ENCODE measurements at places on chromosomes 4 and X.
A peak's percentile ranks its signal among the peaks of the same experiment; 100 is the strongest.

GRCh38 chr4:116005037-116005805 lies 891.8 kb upstream of the NDST4 start:
- peak; percentile 40 for DNase-seq

- DNase-seq = no peak
These were observed 86.8 kb upstream of the TSPAN7 start for GRCh38 chrX:38474543-38474942.

DNA sequence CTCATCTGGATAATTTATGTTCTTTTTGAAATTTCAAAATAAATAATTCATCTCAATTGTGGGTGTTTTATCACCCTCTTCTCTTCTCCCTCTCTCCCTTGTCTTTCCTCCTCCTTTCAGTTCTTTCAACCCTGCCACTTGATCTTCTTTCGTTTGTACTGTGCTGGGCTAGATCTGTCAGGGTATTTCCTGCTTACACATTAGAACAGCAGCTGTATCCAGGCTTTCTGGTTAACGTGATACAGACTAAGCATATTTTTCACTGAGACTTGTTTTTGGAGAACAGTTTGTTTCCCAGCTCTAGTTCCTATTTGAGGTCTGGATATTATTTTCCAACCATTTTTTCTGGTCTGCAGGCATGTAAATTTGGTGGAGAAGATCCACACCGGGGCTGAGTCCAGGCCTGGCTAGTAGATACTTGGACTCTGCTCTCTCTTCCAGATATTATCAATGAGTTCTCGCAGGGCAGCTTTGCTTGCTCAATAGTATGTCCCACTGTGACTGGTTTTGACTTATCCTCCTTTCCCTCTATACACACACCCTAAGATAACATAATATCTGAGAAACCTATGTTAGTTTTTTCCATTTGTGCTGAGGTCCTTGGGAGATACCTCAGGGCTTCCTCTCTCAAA lies 1310.7 kb upstream of the TENM3 start:
- peak; percentile 16 for DNase-seq

DNA sequence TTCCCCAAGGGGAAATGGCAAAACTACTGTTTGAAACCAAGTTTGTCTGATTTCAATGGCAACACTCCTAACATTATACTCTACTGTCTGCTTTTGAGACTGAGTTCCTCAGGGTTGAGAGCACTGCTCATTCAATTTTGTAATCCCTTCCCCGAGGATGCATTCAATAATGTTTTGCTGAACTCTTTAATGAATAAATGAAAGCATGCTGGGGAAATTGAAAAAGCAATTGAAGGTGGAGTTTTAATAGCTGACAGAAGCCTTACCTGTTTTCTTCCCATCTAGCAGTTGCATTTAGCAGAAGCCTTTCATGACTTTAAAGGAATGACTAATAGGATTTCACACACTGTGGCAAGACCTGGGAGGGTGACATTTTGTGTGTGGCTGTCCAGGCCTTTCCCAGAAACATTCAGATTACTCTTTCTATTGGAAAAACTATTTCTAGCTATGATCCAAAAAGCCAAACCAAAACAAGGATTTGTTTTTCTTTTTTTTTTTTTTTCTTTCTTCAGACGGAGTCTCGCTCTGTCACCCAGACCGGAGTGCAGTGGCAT lies 45.1 kb downstream of the DTHD1 start:
- no peak for DNase-seq

DNA sequence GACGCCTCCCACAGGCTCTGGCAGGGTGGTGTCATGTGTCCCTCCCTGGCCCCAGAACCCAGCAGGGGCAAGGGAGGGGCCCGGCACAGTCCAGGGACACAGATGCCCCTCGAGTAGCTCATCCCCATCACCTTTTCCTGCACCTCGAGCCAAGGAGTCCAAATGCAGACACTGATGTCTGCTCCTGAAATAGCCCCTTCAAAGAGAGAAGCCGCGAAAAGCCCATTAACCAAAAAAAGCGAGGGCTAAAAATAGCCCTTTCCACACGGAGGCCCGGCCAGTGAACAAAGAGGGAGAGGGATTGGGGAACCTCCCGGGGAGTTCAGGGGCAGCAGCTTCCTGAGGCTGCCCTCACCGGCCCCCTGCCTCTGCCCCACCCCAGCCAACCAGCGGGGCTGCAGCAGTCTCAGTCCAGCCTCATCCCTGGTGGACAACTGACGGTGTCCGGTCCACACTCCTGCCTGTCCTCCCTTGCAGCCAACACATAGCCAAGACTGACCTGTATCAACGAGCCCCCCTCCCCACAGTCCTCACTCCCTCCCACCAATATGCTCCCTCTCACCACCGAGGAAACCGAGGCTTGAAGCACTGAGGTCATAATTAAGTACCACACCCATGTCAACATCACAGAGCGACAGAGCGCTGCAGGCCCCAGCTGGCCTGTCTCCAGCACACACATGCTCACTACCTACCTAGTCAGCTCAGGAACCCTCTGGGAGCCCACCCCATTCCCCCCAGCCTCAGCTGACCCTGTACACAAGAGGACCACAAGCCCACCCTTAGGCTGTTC lies 23.9 kb downstream of the WDR1 start:
- no peak for DNase-seq

DNA sequence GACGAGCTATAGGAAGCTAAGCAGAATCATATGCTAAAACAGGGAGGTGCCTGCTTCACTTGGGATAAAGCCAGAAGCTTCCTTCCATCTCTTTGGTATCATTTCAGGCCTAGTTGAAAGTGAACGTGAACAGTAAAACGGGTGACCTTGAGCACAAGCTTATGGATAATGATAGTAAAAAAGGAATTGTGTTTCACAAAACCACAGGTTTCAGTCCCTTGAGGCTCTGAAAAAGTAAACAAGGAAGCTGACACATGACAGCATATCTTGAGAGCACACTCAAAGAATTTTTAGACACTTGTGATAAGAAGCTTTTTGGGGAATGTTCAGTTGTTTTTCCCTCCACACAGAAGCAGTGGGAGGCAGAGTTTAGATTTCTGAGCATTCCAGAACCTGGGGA lies 286.1 kb downstream of the DCHS2 start:
- DNase-seq = peak; percentile 26

- no peak for DNase-seq
These were observed 54.3 kb upstream of the TLR2 start for GRCh38 chr4:153629776-153630175.

DNA sequence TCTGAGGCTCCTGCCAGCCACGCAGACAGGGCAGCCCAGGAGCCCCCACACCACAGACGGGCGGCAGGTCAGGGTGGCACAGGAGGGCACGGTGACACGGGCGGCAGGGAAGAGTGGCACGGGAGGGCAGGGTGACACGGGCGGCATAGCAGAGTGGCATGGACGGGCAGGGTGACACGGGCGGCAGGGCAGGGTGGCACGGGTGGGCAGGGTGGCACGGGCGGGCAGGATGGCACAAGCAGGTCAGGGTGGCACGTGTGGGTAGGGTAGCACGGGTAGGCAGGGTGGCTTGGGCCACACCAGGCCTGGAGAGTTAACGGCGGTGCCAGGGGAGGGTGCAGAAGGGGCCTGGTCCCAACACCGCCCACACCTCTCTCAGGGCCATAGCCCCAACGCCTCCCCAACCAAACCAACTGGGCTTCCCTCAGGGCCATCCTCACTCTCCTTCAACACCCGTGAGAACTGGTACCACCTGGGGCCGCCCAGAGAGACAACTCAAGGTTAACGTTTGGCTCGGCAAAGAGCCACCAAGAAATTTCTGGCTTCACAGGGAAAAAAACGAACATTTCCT lies 3.4 kb downstream of the CTBP1 start:
- DNase-seq = no peak

GRCh38 chrX:142994988-142995387 lies 30.7 kb upstream of the SPANXN4 start:
- DNase-seq = no peak

GRCh38 chr4:96642490-96642889 lies 802.6 kb downstream of the PDHA2 start:
- no peak for DNase-seq

GRCh38 chr4:17557880-17558279 lies 19.1 kb upstream of the LAP3 start:
- DNase-seq = no peak

DNA sequence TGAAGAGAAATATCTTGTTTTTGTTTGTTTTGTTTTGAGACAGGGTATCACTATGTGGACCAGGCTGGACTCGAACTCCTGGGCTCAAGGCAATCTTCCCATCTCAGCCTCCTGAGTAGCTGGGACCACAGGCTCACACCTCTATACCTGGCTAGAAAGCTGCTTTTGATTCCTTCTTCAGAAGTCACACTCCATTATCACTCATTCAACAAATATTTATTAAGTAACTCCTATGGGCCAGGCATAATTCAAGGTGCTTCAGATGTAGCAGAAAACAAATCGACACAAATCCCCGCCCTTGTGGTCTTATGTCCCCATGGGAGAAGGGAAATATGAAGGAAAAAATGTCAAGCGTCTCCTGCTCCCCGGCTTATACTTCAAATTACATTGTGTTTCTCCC lies 72.6 kb upstream of the DHX15 start:
- DNase-seq = no peak

DNA sequence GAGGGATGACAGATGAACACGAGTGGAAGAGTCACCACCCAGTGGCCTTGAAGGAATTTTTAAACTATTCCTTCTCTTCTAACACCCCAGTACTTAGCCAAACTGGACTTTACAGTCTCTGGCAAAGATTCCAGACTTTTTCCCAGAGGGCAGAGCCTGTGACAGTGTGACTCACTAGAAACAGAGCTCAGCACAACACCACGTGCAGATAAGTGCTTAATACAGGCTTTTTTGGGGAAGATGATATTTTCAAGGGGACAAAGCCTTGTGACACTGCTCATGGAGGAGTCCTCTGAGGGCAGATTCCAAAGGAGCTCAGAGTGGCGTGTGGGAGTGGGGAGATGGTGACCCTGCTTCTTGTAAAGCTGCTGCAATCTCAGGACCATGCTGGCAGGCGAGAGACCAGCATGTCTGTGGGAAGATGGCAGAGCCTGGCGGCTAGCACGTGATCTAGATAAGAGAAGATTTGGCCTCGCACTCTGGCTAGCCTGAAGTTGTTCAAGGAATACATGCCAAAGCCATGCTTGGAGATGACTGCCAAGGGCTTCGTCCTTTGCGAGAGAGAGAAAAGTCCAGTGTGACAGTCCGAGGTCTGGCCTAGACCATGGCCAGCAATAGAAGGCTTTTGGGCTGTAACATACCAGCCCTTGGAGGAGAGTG lies 2.4 kb downstream of the RAB33A start:
- peak; percentile 49 for DNase-seq

DNA sequence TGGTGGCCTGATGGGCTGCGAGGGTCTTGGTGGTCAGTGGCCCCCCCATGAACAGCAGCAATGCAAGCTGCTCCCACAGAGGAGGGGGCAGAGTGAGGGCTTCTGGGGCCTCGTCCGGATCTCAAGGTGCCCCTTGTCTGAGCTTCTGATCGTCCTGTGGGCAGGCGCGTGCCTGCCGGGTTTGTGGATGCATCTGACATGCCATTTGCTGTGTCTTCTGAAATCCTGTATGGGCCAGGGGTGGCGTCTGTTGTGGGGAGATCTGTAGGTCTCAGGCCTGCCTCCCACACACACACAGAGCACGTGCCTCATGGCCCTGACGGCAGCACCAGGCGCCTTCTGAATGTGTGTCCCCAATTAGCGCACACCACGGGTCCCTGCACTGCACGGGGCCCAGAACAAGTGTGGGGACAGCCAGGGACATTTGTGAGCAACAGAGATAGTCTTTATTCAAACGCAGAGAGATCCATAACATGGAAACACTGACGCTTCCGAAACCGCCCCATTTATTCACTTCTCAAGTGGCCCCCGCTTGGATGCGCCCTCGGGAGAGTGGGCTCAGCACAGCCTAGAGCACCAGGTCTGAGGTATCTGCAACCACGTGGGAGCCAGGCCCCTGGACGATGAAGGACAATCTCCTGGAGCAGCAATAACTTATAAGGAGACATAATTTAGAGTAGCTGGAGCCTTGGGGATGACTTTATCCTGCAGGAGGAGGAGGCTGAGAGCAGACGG lies 5.7 kb downstream of the SPON2 start:
- no peak for DNase-seq

- peak; percentile 82 for DNase-seq
These were observed 106.5 kb downstream of the ATP11C start for GRCh38 chrX:139826065-139827044.

DNA sequence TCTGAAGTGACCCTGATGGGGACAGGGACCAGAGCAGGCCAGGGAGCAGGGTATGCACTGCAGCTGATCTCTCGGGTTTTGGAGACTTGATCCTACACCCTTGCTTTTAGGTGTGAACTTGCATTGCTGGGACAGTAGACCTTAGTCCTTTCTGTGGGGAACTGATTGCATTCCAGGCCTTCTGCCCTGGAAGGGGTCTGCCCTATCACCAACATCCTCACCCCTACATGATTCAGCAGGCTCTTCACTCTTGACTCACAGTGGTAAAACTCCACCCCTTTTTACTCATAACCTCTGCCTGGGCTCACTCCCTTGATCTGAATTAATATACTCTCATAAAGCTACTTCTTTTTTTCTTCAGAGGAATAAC lies 6.6 kb upstream of the DDX60L start:
- peak; percentile 74 for DNase-seq

- DNase-seq = no peak
These were observed 24.1 kb downstream of the OCIAD1 start for GRCh38 chr4:48854982-48855381.

GRCh38 chr4:73853718-73854473 lies 800 bp downstream of the PF4V1 start:
- no peak for DNase-seq

- DNase-seq = no peak
These were observed 2.9 kb downstream of the ANTXR2 start for GRCh38 chr4:80069837-80070731.

DNA sequence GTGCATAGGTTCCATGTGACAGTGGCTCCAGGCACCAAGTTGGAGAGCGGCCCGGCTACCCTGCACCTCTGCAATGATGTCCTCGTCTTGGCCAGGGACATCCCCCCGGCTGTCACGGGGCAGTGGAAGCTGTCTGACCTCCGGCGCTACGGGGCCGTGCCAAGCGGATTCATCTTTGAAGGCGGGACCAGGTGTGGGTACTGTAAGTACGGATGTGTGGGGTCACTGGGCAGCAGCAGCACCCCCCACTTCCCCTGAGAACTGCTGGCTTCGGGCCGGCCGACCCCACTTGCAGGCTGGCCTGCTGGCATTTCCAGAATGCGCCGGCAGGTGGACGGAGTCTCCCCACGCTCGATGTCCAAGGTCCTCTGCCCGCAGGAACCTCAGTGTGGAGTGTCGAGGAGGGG lies 13.2 kb downstream of the DOK7 start:
- no peak for DNase-seq

- no peak for DNase-seq
These were observed 11.2 kb upstream of the PRDX4 start for GRCh38 chrX:23656091-23656490.

GRCh38 chr4:102519925-102520324 lies 18.8 kb downstream of the NFKB1 start:
- DNase-seq = no peak

DNA sequence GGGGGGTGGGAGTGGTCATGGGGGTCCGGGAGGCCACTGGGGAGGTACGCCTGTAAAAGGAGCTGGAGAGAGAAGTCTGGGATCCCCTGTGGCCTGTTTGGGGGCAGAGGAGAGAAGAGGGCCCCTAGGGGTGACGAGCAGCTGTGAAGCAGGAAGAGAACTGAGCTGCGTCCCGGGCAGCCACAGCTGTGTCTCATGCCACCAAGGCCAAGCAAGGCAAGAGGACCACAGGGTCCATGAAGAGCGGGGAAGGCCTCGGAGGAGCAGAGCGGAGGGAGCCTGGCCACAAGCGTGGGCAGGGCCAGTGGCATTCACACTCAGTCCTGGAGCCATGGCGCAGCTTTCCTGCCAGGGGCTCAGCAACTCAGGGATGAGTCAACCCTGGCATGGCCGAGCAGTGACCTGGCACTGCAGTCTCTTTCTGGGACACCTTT lies 13.6 kb upstream of the NAT8L start:
- no peak for DNase-seq

Data from fibroblast of skin of abdomen (primary cell).